Heart left ventricle (tissue), 16 donors: ENCODE measurements at places on chromosomes 2 and 18. TPM values are rescaled to one million over a fixed set of nuclear protein-coding genes. Genes with fewer than 3 reads are reported as not detected.

The NPAS2 gene
- 48.9 TPM for total RNA-seq

The SERPINB10 gene
- total RNA-seq = 0.20 TPM

The SEPTIN2 gene
- total RNA-seq = 122 TPM

The INHBB gene
- total RNA-seq = 0.95 TPM

The RAPH1 gene
- 16.8 TPM for total RNA-seq

The PARD6G gene
- 1.3 TPM for total RNA-seq

The ANKRD30B gene
- not detected for total RNA-seq

DNA sequence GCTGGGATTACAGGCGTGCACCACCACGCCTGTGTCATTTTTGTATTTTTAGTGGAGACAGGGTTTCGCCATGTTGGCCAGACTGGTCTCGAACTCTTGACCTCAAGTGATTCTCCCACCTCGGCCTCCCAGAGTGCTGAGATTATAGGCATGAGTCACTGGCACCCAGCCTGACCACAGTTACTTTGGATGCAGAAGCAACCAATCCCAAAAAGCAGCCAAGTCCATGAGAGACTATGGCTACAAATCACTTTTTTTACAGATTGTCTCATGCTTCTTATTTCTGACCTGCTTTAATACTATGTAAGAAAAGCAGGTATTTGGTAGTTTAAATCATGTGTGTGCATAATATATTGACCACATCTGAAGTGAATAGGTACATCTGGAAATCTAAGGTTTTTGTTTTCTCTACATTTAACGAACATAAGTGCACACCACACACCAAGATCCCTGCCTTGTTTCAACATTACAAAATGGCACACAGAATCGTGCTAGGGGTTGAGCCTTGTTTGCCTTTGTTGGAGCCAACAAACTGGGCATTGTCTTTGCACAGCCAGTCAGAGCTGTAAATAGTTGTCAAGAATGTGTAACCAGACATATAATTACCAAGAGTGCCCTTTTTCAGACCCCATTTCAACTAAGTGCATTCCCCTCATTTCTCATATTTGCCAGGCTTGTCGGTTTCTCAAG lies 18.3 kb upstream of the MAP4K4 start:
- no peak overlapping the region for H3K27ac ChIP-seq
- no peaks in the 10 kb centered on the region for H3K27me3 ChIP-seq
- no peaks in the 10 kb centered on the region for H3K36me3 ChIP-seq
- no peaks in the 10 kb centered on the region for H3K4me1 ChIP-seq
- no peak for DNase-seq

DNA sequence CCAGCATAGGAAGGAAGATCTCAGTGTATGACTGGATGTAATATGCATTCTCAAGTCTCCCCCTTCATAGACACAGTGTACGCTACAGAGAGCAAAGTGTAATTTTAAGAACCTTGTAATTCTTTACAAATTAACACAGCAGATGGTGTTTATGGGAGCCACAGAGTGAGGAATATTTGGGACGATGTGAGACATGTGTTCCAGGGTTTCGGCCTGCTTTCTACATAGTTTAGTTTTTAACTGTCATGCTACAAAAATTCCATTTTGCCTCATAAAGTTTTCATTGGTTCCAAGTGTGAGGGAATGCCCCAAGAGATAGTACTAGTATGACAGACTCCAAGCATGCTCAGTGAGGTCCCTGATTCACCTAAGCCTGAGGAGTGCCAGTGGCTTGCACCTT lies 76.2 kb upstream of the LRRTM1 start:
- H3K27ac ChIP-seq = no peak overlapping the region
- no peak overlapping the region for H3K4me3 ChIP-seq
- DNase-seq = no peak

- H3K36me3 ChIP-seq = no peaks in the 10 kb centered on the region
- DNase-seq = no peak
- no peak overlapping the region for H3K27ac ChIP-seq
- H3K27me3 ChIP-seq = no peaks in the 10 kb centered on the region
- H3K4me1 ChIP-seq = no peaks in the 10 kb centered on the region
Measured at GRCh38 chr2:168357797-168358472, 98.1 kb upstream of the CERS6 start.

- peak overlapping the region; percentile 53 for H3K27ac ChIP-seq
- DNase-seq = peak; percentile 65
- H3K27me3 ChIP-seq = no peaks in the 10 kb centered on the region
- H3K4me3 ChIP-seq = no peak overlapping the region
- H3K4me1 ChIP-seq = peaks cover 10% of the 10 kb centered on the region
Measured at GRCh38 chr2:46029332-46029811, 267.8 kb upstream of the EPAS1 start.

- no peak overlapping the region for H3K4me3 ChIP-seq
- H3K36me3 ChIP-seq = no peaks in the 10 kb centered on the region
- no peak overlapping the region for H3K27ac ChIP-seq
- no peaks in the 10 kb centered on the region for H3K4me1 ChIP-seq
- no peaks in the 10 kb centered on the region for H3K27me3 ChIP-seq
Measured at GRCh38 chr2:26461601-26462023, 16.3 kb downstream of the OTOF start.

GRCh38 chr2:142668420-142668819 lies 209.0 kb upstream of the KYNU start:
- no peak overlapping the region for H3K27ac ChIP-seq
- no peaks in the 10 kb centered on the region for H3K36me3 ChIP-seq
- no peak for DNase-seq

DNA sequence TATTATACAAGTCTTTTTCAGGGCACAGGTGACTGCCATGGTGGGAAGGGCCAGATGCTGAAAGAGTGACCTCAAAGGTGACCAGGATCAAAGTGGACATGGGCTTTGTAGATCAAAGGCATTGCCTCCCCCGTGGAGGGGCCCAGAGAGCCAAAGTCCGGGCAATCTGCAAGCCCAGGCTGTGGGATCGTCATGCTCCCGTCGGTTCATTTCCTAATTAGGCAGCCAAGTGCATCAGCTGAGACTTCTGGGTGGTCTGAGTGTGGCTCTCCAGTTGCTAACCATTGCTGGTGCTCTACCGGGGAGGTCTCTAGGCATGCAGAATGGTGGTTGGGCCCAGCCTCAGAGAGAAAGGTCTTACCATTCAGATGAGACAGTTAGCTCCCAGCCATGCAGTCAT lies 61.6 kb downstream of the TRIB2 start:
- no peaks in the 10 kb centered on the region for H3K36me3 ChIP-seq
- no peak overlapping the region for H3K4me3 ChIP-seq
- DNase-seq = no peak
- H3K27ac ChIP-seq = no peak overlapping the region
- H3K4me1 ChIP-seq = no peaks in the 10 kb centered on the region

DNA sequence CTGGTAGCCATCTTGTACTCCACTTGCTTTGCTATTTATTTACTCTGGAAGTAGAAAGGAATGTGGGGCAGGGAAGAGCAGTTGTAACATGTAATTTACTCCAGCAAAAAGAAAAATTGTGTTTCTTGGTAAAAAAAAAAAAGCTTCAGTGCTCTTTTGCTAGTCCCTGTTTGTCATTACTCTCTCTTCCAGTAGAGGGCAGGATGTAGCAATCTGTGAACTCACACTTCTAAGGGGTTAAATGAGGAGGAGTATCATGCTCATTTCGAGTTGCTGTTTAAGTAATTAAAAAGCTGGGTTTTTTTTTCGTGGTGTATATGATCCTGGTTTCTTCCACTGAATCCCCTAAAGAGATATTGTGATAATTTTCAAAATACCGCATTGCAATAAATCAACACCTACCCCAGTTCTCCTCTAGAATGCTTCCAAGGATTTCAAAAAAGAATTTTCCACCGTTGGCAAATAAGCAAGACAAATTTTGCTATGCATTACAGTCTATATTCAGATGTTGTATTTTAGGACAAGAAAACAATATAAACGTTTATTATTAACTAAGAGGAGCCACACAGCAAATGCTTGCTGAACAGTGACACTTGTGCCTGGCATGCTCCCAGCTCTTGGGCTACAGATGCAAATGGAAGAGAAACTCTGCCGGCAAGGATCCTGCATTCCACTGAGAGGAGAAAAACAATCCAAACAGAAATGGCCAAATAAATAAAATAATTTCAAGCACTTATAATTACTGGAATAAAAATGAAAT lies 261.6 kb downstream of the ASXL3 start:
- no peaks in the 10 kb centered on the region for H3K36me3 ChIP-seq
- DNase-seq = no peak
- H3K4me1 ChIP-seq = no peaks in the 10 kb centered on the region
- no peaks in the 10 kb centered on the region for H3K27me3 ChIP-seq
- no peak overlapping the region for H3K4me3 ChIP-seq

DNA sequence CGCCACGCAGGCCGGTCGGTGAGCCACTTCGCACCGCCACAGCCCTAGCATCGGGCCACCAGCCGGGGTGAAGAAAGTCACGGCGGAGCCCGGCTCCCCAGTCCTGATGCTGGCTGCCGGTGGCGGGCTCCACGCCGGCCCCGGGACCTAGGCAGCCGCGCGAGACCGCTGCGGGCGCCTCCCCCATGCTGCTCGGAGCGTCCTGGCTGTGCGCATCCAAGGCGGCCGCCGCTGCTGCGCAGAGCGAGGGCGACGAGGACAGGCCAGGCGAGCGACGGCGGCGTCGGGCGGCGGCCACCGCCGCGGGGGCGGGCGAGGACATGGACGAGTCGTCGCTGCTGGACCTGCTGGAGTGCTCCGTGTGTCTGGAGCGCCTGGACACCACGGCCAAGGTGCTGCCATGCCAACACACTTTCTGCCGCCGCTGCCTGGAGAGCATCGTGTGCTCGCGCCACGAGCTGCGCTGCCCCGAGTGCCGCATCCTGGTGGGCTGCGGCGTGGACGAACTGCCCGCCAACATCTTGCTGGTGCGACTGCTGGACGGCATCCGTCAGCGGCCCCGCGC lies 433 bp downstream of the SH3RF3 start:
- H3K36me3 ChIP-seq = no peaks in the 10 kb centered on the region
- H3K27me3 ChIP-seq = peaks cover 15% of the 10 kb centered on the region
- peak; percentile 33 for DNase-seq
- peak overlapping the region; percentile 72 for H3K4me3 ChIP-seq

DNA sequence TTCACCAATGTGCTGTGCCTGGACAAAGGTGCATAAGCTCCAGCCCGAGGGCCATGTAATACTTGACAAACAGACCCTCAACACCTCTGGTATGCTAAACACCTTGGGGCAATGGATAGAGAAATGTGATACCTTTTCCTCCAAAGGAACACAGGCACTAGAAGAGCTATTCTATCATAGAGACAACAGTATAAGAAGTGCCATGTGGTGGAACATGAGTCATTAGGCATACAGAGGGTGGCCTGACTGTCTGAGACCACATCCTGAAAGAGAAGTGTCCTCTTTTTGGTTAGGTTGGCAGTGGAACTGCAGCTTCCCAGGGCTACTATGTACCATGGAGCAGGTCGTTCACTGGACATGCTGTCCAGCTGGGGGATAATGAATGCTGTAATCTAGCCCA lies 153.9 kb downstream of the INSIG2 start:
- no peak overlapping the region for H3K27ac ChIP-seq
- DNase-seq = no peak
- no peaks in the 10 kb centered on the region for H3K36me3 ChIP-seq
- no peaks in the 10 kb centered on the region for H3K4me1 ChIP-seq
- no peaks in the 10 kb centered on the region for H3K27me3 ChIP-seq

- H3K4me1 ChIP-seq = no peaks in the 10 kb centered on the region
- H3K4me3 ChIP-seq = no peak overlapping the region
- DNase-seq = peak; percentile 53
- H3K36me3 ChIP-seq = no peaks in the 10 kb centered on the region
Measured at GRCh38 chr2:118169359-118170005, 81.2 kb downstream of the INSIG2 start.

DNA sequence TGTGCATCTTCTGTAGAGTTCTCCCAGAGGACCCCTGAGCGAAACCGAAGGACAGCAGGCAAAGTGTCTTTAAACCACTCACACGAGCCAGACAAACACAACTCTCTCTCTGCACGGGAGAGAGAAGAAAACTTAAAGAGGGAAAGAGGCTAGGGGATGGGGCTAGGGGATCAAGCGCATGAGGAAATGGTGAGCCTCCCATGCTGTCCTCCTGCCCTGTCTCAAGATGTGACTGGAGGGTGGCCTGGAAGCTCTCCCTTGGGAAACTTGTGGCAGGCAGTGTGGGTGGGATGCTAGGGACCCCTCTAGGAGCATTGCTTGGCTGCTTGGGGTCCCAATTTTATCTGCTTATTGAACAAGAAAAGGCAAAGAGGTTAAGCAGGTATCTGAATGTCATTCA lies 44.5 kb downstream of the CYP26B1 start:
- H3K27ac ChIP-seq = no peak overlapping the region
- no peaks in the 10 kb centered on the region for H3K27me3 ChIP-seq
- no peak overlapping the region for H3K4me3 ChIP-seq
- H3K4me1 ChIP-seq = no peaks in the 10 kb centered on the region
- no peaks in the 10 kb centered on the region for H3K36me3 ChIP-seq

GRCh38 chr2:43685357-43685756 lies 9.1 kb upstream of the C1GALT1C1L start:
- H3K27me3 ChIP-seq = no peaks in the 10 kb centered on the region
- no peak overlapping the region for H3K27ac ChIP-seq
- no peaks in the 10 kb centered on the region for H3K36me3 ChIP-seq
- no peak for DNase-seq

DNA sequence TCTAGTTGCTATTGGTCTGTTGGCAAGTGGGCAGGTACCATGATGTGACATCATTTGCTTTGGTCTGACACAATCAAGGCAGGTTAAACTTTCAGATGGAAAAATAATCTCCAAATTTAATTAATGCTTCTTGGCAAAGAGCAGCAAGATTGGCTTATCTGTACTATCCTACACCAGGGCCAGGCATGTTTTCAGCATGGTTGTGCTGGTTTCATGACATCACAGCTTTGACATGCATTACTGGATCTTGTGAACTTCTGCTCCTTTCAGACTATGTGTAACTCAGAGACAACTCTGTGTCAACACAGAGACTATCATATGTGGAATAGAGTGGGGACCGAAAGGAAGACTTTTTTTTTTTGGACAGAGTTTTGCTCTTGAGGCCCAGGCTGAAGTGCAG lies 520.5 kb downstream of the TDRD15 start:
- H3K4me3 ChIP-seq = no peak overlapping the region
- no peaks in the 10 kb centered on the region for H3K36me3 ChIP-seq
- H3K27me3 ChIP-seq = no peaks in the 10 kb centered on the region
- H3K4me1 ChIP-seq = no peaks in the 10 kb centered on the region

- H3K27me3 ChIP-seq = no peaks in the 10 kb centered on the region
- H3K27ac ChIP-seq = no peak overlapping the region
- H3K4me3 ChIP-seq = no peak overlapping the region
- no peaks in the 10 kb centered on the region for H3K36me3 ChIP-seq
- H3K4me1 ChIP-seq = no peaks in the 10 kb centered on the region
Measured at GRCh38 chr2:5617358-5617757, 74.8 kb upstream of the SOX11 start.

GRCh38 chr2:54904836-54905235 lies 145.4 kb downstream of the RTN4 start:
- H3K36me3 ChIP-seq = no peaks in the 10 kb centered on the region
- H3K27ac ChIP-seq = no peak overlapping the region
- no peaks in the 10 kb centered on the region for H3K4me1 ChIP-seq
- no peaks in the 10 kb centered on the region for H3K27me3 ChIP-seq
- H3K4me3 ChIP-seq = no peak overlapping the region

DNA sequence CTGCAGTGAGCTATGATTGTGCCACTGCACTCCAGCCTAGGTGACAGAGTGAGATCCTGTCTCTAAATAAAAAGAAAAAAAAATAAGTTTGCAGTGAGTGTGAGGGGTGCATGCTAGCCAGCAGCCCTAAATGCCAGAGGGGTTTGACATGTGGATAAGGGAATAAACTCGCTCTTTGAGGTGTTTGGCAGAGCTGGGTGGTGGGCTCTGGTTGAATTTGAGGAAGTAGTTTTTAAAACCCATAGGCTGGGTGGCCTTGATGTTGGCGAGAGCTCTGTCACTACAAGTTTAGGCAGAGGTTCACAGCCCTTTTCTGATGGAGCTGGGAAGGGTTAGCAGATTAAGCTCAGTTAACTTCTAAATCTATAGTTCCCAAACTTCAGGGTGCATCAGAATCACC lies 3.1 kb downstream of the ANXA4 start:
- peaks cover 29% of the 10 kb centered on the region for H3K4me1 ChIP-seq
- no peak overlapping the region for H3K27ac ChIP-seq
- no peaks in the 10 kb centered on the region for H3K27me3 ChIP-seq
- no peak overlapping the region for H3K4me3 ChIP-seq
